ENCODE measurements at places on chromosomes 11 and 22.

DNA sequence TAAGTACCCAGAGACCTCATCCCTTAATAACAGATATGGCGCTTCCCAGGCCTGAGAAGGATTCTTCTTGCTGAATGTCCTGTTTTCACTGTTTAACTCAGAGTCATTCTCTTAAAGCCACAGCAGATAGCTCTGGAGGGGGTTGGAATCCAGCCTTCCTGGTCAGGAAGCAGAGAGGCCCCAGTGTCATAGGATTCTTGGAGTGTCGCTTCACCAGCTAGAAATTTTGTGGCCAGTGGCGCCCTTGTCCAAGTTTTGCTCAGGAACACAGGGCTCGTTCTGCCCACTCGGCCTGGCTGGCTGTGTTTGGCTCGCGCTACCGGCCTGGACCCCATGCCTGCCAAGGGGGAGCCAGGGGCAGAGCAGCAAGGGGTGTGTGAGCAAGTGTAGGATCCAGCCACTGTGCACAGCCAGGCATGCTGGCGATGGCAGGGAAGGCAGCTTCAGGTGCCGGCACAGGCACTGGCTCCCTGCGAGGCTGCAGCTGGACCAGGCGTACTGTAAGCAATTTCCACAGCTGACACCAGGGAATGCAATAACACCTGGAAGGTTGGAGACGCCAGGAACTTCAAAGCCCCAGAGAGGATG is 214.8 kb upstream of the SESN3 start:
- no peak for DNase-seq

DNA sequence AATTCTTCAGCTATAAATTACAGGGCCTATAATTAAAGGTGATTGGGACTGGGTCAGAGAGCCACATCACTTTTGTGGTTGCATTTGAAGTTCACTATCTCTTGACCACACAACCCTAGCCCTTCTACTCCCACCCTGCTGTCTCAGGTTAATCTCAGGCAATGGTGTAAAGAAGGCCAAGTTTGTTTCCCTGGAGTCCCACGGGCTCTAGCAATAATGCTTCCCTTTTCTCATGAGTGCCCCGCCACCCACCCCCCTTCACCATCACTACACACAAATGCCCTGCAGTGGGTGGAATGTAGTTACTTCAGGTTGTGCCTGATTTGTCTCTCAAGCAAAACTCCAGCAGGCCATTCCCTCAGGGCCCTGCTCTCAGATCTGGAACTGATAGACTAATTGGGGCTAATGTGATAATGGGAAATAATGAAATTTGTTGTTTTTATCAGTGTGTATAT is 1.8 kb upstream of the EHF start:
- no peak for DNase-seq

- peak; percentile 23 for DNase-seq
These were observed 32.3 kb downstream of the ACO2 start for GRCh38 chr22:41501209-41501608.

GRCh38 chr11:69374110-69374945 is 80.4 kb downstream of the MYEOV start:
- DNase-seq = no peak

DNA sequence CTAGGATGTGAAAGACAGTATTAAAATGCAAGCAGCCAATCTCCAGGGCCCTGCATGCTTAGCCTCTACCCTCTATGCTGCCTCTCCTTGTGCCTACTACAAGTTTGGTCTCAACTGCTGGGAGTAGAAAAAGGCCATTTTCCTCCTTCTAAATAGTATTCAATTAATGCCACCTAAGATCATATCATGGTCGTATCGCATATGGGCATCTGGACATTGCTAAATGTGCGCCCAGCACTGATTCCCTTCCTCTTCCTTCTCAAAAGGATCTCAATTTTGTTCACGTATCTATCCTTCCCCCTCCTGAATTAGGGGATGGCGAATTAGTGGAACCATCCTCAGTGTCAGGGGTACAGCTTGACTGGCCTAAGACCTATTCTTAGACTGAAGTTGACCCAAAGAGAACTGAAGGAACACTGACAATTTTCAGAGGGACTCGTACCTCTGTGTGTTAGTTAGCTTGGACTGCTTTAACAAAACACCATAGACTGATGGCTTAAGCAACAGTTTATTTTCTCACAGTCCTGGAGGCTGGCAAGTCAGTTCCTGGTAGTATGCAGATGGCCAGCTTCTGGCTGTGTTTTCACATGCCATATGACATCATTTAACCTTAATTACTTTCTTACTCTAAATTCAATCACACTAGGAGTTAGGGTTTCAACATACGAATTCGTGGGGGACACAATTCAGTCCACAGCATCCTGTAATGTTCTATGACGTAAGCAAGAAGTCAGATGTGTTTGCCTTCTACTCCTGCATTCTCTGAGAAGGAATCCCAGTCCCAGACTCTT is 8.5 kb upstream of the NUP50 start:
- no peak for DNase-seq

DNA sequence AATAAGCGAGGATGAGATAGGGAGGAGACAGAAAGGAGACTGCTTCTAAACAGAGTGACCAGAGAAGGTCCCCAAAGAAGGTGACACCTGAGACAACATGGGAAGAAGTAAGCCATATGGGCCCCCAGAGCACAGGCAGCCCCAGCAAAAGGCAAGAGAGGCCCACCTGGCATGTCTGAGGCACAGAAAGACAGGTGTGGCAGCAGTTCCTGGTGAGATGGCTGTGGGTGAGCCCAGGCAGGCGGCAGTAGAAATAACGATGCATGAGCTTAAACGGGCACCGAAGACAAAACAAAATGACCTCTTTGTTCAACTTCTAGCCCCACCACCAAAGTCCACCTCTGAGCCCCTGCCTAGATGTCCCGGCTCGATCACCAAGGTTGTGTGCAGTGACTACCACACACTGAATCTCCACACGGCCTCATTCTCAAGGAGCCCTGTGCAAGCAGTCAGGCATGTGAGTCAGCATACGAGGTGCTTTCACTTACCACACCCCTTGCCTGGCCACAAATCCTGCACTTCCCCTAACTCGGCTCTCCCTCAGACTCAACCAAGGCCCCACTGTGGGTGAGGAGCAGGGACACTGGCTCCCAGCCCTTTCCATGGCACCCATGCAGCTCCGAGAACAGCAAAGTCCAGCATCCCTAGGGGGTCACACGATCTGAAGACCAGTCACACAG is 77.6 kb downstream of the PACSIN2 start:
- no peak for DNase-seq

DNA sequence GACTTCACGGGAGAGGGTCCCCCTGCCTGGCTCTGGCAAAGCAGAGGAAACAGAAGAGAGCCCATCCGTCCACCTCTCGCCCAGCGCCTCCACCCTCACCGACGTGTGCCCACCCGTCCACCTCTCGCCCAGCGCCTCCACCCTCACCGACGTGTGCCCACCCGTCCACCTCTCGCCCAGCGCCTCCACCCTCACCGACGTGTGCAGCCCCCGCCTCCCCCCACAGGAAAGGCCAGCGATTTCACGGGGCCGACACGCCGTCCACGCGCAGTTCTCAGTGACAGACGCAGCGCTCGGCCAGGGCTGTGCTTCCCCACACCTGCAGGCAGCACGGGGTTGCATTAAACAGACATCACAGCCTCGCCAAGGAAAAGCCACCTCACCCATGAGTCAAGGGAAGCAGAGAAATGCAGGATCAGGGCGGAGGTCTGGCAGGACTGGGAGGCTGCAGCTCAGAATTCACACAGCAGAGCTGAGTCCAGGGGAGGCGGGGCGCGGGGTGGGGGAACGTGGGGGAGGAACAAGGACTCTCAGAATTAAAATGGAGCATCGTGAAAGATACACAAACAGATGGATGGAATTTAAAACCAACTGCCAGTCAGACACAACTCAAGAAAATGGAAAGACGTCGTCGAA is 377.7 kb downstream of the BRD1 start:
- no peak for DNase-seq

DNA sequence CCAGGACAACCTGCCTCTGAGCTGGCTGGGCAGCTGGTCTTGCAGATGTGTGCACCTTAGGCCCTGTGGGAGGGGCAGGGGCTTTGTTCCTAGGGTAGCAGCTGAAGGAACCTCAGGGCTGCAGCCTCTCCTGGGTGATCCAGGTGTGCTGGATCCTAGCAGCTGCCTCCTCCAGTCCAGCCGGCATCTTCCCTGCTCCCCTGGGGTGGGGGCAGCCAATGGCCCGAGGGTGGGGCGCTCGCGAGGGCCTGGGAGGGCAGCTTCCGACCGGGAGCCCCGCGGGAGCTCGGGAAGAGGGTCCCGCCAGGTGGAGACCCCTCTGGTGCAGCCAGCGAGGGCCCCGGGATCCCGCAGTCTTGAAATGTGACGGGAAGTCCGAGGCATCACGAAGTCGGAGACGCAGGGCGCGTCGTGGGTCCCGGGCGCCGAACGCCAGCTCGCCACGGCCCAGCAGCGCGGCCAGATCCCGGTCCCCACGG is 1.7 kb downstream of the IFITM1 start:
- DNase-seq = no peak
